NCI-H1092 treated with DMSO at 0.1 percent for 48 hours (cell line): ENCODE measurements at places on chromosomes 7 and 10.

DNA sequence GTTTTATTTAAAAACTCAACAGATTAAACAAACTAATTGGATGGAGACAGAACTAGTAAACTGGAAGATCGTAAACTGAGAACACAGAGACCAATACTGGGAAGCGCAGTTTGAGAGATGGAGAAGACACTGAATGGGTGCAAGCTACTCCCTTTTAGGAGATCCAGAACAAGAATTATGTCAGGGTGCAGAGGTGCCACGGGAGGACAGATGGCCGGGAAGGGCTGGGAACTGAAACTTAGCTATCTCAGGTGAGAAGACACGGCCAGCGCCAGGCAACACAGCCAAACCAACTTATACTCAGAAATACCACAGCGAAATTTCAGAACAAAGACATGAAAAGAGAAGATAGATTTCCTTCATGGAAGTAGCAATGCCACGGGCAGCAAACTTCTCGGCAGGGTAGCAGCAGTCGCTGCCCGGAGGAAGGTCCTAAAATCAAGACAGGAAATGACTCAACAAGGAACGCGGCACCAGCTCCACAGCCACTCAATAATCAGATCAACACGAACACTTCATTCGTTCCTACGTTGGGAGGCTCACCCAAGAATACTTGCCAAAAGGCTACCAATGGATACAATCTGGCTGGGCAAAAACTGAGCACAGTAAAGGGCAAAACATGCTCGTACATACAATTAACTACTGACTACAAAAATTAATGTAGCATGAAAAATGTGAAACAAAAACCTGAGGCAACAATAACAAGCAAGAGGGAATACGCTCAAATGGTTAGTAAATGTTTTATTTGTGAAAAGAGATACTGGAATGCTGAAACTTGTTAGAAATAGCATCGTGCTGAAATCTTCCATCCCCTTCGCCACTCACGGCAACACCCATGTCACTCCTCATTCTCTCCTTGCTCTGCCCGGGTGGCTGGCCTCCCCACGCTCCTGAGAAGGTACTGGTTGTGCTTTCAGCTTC, 2.2 kb upstream of the LRRC27 start:
- no peak for DNase-seq

DNA sequence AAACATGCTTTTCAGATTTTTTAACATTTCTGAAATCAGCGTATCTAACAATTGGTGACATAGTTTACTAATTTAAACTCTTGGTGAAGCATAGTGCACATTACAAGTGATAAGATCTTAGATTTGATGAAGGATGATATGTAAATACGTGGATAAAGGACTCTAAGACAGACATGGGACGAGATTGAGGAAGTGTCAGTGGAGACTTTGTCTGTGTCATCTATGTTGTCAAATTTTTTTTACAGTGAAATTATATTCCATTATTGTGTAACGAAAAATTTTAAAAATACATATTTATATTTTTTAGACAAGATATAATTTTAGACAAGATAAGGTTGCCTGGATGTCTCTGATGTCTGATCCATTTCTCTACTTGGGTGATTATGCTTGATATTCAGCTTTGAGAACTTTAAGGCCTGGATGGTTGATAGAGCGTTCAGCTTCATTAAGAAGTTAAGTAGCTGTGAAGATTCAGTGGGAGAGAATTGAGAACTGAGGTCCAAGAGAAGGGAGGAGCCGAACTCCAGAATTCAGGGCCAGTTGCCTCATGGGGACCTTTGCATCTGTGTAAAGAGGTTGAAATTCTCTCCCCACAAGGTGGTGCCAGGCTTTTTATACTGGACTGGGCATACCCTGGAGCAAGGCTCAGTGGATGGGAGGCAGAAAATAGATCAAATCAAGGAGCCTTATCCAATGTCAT, 62.7 kb downstream of the KAT6B start:
- DNase-seq, result peak; percentile 16

DNA sequence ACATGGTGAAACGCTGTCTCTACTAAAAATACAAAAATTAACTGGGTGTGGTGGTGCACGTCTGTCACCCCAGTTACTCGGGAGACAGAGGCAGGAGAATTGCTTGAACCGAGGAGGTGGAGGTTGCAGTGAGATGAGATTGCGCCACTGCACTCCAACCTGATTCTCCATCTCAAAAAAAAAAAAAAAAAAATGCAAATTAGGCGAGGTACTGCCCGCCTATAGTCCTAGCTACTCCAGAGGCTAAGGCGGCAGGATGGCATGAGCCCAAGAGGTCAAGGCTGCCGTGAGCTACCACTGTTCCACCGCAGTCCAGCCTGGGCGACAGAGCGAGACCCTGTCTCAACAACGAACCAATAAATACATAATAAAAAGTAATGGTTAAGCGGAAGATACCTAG, 1.1 kb upstream of the EIF4H start:
- DNase-seq, result no peak

- peak; percentile 65 for DNase-seq
Measured at GRCh38 chr7:22356701-22357310, at the start of gene RAPGEF5. Gene RAPGEF5 (minus strand): TSS chr7:22357154. CDS start chr7:22357060, 94 bp downstream.

GRCh38 chr10:49310901-49311554, 12.1 kb downstream of the C10orf71 start:
- DNase-seq, result no peak

DNA sequence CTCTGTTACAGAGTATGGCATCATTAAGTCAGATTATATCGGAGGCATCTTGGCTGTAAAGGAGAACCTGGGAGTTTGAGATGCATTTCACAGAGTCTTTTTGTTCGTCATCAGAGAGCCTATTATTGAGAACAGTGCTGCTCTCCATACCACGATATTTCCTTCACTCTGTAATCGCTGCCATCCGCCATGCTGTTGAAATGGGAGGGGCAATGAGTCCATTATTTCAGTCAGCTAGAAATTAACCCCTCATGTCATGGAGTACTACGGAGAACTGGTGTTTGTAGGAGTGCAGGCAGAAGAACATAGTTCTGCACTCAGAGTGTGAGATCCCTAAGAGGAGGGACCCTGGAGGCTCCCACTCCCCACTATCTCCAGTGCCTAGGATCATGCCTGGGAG, 59.2 kb downstream of the SLC16A12 start:
- DNase-seq, result no peak

DNA sequence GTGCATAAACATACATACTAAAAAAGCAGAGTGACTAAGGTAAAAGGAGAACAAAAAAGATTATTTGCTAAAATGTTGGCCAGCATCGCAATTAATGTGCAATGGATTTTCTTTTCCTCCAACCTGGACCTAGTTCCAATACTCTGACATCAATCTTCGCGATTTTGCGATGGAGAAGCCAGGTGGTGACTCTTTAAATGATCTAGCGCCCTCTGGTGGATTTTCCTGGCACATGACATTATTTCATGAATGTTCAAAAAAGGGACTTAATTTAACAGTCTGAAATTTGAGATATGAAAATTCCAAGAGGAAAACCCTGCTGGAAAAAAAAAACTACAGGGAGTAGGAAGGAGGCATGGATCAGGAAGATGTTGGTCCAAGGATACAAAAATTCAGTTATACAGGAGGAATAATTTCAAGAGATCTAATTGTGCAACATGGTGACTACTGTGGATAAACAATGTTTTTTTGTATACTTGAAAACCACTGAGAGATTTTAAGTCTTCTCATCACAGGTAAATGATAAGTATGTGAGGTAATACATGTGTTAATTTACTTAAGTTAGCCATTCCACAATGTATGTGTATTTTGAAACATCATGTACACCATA, 4.3 kb upstream of the KCNMA1 start:
- peak; percentile 74 for DNase-seq

DNA sequence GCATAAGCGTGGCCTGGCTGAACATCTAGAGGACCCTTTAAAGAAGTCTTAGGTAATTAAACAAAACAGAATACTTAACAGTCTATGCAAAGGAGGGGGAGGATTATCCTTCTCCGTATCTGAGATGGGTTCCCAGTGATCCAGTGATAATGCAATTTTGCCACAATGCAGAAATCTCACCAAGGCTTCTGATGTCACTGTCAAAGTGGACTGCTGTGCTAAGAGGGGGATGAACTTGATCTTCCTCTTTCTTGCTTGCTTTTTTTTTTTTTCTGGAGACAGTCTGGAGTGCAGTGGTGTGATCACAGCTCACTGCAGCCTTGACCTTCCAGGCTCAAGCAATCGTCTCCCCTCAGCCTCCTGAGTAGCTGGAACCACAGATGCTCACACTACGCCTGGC, 30.8 kb downstream of the GATA3 start:
- DNase-seq, result no peak

GRCh38 chr7:134084488-134085144, 42.5 kb upstream of the LRGUK start:
- no peak for DNase-seq

DNA sequence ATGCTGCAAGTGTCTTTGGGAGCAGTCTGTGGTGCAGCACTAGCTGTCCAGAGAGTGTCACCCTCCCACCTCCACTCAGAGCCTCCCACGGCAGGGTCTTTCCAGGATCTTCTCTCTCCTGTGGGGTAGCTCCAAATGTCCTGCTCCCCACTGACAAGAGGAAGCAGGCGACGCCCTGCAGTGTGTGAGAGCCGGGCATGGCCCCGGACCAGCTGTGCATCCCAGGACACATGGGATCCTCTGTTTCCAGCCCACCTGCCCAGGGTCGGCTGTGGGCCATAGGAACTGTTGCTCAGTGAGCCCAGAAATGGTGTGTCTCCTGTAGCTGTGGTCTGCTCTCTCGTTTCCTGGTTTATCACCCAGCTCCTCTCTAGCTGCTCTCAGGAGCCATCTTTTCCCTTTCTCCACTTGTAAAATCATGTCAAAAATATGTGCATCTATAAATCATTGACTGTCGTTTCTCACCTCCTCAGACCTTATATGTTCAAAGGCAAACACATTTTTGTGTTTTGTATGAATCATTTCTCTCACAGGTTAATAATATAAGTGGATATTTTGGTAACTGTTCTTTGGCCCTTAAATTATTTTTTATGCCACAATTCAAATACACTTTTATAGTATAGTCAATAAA, 74.9 kb downstream of the VWC2 start:
- DNase-seq, result no peak

- no peak for DNase-seq
Measured at GRCh38 chr10:24427678-24428409, 218.9 kb downstream of the KIAA1217 start.

DNA sequence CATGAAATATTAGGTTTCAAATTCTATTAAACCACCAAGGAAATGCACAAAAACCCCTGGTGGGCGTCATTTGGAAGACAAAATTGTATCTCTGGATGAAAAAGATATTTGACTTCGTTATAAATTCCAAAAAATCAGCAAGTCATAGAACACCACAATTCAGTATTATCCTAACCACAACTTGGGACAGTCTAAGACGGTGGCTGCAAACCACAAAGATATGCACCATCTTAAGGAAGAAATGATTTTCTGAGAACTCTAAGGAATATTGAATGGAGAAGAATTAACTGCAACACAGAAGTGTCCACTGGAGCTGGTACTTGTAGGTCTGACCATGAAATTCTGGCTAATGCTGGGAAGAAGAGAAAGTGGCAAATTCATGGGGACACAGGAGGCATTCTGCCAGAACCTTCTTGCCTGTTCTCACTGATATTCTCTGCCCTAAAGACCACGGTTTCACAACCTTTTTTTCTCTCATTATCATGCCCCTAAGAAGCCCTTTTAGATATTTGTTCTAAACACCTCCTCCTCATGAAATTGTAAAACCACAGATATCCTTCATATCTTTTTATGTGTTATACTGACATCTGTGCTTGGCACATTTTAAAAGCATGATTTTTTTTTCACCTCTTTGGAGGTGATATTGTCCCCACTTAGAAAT, 92.9 kb downstream of the SFMBT2 start:
- DNase-seq, result no peak

DNA sequence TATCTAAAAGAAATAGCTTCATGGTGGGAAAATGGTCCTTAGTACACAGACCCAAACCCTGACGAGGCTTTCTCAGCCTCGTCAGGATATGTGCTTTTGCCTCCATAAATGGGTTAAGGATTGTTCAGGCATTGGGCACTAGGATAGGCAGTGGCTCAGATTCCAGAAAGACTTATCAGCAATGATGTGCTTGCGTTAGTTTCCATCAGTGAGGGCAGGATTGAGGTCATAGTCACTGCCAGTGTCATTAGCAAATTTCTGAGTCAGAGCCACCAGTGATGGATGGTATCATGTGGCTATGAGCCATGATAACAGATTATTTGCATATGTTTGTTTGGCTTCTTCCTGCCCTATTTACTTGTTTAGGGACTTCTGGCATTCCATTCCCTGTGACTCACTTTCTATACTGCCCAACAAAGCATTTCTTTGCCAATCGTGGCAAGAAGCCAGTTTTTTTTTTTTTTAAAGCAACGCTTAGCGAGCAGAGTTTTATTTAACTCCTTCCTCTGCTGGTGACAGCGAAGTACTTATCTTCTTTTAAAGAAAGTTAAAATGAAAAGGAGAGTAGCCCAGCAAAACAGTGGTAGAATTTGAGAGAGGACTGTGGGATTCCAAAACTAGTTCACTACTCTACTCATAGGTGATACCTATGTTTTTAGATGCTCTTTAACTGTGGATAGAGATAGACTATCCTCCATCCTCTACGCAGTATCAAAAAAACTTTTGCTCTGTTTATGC, 44.4 kb downstream of the MYPN start:
- DNase-seq, result peak; percentile 13

- peak; percentile 64 for DNase-seq
Measured at GRCh38 chr7:85023066-85023712, 163.7 kb downstream of the SEMA3D start.

GRCh38 chr7:70092314-70093204, 494.3 kb downstream of the AUTS2 start:
- DNase-seq, result peak; percentile 100

DNA sequence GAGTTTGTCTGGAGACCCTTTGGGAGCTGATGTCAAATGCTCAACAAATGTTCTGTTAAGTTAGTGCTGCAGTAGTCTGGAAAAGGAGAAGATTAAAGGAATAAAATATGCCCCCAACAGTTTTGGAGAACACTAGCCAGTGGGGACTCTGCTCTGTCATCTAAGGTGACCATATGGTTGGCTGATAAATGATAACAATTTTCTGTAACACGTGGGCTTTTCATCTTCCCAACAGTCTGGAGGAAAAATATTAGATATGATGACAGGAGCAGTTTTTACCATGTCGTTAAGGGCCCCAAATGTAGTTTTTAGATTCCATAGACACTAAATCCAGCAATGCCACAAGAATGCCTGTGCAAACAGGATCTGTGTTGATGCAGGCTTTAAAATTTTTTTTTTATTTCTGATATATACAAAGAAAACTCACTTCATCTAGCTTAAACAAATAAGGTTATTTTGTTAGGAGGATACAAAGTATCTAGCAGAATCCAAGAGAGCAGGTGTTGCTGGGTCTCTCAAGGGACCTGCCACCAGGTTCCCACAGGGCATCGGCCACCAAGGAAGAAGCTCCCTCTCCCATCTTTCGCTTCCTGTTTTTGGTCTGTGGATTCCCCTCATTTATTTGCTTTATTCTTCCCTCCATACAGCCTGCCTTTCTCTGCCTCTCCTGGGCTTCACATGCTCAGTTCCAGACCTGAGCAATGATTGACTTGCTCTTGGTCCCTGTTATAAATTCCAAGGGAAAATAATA, 6.2 kb upstream of the CFAP58 start:
- DNase-seq, result no peak

GRCh38 chr7:158395780-158396278, 191.8 kb downstream of the PTPRN2 start:
- no peak for DNase-seq
